ENCODE measurements at places on chromosomes 7 and 10.

DNA sequence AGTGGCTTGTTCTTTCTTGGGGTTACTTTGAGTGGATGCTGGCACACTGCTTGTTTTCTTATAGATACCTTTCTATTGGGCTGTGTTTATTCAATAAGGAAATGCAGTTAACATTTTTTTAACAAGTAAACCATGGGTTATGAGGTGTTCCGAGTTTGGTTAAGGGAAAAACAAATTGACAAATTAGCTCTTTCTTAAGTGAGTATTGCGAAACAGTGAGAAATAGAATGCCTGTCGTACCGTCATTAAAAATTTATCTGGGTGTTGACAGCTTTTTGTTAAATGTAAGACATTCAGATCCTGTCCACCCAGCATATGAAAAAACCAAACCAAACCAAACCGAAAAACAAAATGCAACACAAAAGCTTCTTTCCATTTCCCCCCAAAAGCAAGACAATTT lies 6.2 kb downstream of the CUX1 start:
- no peak for DNase-seq

GRCh38 chr10:69802424-69803161 lies 887 bp downstream of the COL13A1 start:
- DNase-seq: no peak

DNA sequence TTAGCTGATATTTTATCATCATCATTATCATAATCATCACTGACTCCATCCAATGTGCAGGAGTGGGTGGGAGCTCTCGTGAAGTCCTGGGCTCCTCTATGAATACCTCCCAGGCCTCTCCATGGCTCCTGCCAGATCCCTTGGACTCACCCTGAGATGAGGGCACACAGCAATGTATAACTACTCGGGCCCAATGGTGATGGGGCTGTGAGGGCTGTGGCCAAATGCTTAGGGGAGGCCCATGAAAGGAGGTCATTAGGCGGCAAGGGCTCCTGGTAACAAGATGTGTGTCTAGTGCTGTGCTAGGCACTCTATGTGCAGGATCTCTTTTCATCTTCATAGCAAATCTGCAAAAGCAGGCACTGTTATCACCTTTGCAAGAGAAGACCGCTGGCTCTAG lies 270.9 kb downstream of the GLRX3 start:
- no peak for DNase-seq

DNA sequence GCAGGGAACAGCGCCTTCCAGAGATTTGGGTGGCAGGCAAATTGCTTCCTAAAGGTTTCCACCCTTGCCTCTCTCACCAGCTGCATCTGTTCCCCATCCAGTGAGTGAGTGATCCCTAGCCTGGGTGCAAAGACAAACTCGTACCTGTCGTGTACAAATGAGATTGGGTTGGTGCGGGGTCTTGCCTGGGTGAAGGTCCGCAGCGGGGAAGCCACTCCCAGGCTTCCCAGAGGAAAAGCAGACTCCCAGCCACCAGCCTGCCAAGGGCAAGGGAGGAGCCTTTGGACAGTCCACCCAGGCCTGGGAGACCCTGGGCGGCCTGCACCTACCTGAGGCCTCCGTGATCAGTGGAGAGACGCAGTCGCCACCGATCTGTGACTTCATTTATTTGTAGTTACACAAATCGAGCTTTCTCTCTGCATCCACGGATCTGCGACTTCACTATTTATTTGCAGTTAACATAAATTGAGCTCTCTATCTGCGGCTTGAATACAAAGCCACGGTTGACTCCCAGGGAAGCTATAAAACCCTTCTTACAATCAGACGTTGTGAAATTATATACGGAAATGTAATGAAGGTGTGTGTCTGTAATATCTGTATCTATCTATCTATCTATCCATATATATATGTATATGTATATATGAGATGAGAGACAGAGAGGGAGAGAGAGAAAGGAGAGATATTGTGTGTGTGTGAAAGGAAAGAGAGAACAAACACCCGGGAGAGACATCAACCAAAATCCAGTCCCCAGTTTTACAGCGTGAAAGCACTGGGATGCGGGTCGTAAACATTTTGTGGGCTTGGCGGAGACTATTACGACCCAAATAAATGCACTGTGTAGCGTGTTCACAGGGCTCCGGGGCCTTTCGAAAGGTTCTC lies 3.0 kb upstream of the HOXA7 start:
- DNase-seq: no peak

DNA sequence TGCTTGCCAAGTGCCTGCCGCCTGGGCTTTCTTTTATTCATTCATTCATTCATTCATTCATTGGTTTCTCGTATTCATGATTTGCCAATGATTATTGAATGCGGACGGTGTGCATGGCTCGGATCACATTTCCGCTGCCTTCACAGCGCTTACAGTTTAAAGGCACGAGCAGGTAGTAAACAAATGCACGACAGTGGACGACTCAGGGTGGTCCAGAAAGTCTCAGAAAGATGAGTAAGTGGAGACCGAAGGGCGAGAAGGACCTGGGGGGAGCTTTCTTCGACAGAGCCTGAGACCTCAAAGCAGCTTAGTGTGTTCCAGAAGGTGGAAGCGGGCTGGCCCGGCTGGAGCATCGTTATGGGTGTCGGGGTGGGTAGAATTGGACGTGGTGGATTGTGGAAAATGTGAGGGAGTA lies 506 bp downstream of the MCM10 start:
- DNase-seq: no peak

DNA sequence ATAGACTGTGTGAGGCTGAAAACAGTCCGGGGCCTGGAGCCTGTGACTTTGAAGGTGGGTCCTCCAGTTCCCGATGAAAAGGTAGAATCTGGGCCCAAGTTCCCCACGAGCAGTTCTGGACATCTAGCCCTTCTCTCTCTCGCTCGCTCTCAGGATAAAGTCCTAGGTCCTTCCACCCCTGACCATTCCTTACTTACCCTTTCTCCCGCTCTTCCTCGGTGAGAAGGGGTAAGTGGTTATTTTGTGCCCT lies 713 bp downstream of the IMMP2L start:
- no peak for DNase-seq

Measured in NCI-H1436 treated with DMSO at 0.1 percent for 48 hours (cell line).